Uterus (tissue), 4 donors: ENCODE measurements at places on chromosomes 7 and 10. TPM values are rescaled to one million over a fixed set of nuclear protein-coding genes. Genes with fewer than 3 reads are reported as not detected.

- no peak overlapping the region for H3K4me3 ChIP-seq
- no peaks in the 10 kb centered on the region for H3K4me1 ChIP-seq
- no peaks in the 10 kb centered on the region for H3K27me3 ChIP-seq
- H3K36me3 ChIP-seq, result no peaks in the 10 kb centered on the region
- DNase-seq, result no peak
Observed at GRCh38 chr10:132170561-132171361, 16.0 kb upstream of the DPYSL4 start.

The GPR15LG gene
- total RNA-seq, result not detected

- H3K27me3 ChIP-seq, result no peaks in the 10 kb centered on the region
- no peak overlapping the region for H3K27ac ChIP-seq
- H3K4me3 ChIP-seq, result no peak overlapping the region
- H3K4me1 ChIP-seq, result no peaks in the 10 kb centered on the region
Observed at GRCh38 chr7:90946730-90947501, 317.3 kb upstream of the FZD1 start.

GRCh38 chr10:31118556-31118955 lies 86.9 kb upstream of the ZNF438 start:
- no peak overlapping the region for H3K4me3 ChIP-seq
- no peaks in the 10 kb centered on the region for H3K4me1 ChIP-seq
- H3K27ac ChIP-seq, result no peak overlapping the region

DNA sequence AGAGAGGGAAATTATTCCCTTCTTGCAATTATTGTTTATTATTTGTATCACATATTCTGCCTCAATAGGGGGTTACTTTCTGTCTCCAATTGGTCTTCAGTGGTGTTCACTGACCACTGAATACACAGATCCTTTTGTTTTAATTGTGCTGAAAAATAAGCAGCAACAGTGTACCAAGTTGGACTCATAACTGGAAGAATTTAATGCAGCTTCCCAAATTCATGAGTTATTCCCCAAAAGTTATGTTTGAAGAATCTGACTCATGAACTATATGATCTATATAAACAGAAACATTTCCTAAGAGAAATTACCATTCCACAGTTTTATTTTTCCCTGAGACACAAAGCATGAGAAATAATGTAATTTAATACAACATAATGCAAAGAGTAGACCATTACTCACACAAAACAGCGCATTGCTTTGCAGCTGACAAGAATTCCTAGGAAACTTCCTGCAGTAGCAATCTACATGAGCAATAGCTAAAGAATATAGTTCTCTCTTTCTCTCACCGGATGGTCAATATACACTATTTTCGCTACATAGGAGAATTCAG lies 479.2 kb downstream of the HTR7 start:
- no peaks in the 10 kb centered on the region for H3K27me3 ChIP-seq
- H3K27ac ChIP-seq, result no peak overlapping the region
- H3K4me1 ChIP-seq, result no peaks in the 10 kb centered on the region
- DNase-seq, result no peak
- no peaks in the 10 kb centered on the region for H3K36me3 ChIP-seq

The RGR gene
- not detected for total RNA-seq

DNA sequence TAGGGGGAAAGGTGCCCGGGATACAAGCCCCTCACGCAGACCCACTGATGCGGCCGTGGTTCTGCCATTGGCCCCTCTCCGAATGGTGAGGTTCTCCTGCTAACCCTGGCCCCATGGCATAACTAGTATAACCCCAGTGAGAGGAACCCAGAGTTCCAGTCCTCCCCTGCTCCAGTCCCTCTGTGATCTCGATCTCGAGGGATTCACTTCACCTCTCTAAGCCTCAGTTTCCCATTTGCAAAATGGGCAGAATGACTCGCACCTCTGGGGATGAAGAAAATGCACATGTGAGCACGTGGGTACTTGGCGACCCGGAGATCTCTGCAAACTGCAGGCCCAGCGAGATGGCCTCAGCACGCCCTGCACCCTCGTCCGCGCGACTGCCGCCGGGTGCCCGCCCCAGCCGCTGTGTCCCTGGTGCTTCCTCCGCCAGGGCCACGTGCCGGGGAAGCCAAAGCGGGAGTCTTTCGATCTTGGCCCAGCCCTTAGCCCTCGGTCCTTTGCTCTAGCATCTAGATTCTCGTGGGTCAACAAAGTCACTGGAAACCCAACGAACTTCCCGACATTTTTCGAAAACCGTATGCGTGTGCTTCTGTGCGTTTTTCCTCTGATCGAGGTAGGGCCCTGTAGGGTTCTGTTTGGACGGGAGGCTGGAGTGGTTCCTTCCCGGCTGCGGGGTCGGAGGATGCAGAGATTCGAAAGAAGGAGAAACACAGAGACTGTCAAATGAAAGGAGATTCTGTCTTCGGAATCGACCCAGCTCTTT lies 169.8 kb downstream of the UBE2H start:
- no peak overlapping the region for H3K27ac ChIP-seq
- no peaks in the 10 kb centered on the region for H3K4me1 ChIP-seq
- no peak for DNase-seq
- H3K36me3 ChIP-seq, result no peaks in the 10 kb centered on the region

DNA sequence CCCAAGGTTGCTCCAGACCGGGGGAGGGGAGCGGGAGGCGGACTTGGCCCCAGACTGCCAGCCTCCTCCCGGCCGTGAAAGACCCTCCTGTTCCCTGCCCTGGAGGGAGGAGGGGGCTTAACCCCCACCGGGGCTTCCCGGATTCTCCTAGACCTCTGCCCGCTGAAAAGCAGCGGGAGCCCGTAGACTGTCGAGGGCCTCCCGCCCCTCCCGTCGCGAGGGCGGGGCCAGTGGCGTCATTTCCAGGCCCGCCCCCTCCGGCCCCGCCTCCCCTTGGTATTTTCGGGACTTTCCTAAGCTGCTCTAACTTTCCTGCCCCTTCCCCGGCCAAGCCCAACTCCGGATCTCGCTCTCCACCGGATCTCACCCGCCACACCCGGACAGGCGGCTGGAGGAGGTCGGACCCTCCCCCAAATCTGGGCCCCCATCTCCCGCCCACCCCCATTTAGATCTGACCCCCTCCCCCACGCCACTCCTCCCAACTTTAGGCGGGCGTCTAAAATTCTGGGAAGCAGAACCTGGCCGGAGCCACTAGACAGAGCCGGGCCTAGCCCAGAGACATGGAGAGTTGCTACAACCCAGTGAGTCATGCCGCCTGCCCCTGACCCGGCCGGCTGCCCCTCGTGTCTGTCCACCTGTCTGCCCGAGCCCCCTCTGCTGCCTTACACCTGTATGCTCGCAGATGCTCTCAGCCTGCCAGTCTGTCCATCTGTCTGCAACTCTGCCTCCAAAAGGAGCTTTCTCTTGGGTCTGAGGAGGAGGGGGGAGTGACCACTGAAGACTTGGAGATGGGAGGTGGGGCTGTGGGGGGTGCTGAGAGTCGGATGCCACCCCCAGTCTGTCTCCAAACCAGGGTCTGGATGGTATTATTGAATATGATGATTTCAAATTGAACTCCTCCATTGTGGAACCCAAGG lies at the start of gene NFKB2:
Gene NFKB2, plus strand, starts transcription at position 306 of the 917 bp plus-strand sequence. Its CDS starts 255 bp downstream, at position 561.
- peak within 1 kb of the TSS; percentile 58 for H3K4me3 ChIP-seq
- no peaks in the 10 kb centered on the region for H3K27me3 ChIP-seq
- DNase-seq, result peak; percentile 92
- H3K36me3 ChIP-seq, result no peaks in the 10 kb centered on the region
- H3K27ac ChIP-seq, result peak within 1 kb of the TSS; percentile 98
- no peaks in the 10 kb centered on the region for H3K4me1 ChIP-seq

- no peak overlapping the region for H3K4me3 ChIP-seq
- H3K4me1 ChIP-seq, result no peaks in the 10 kb centered on the region
- no peaks in the 10 kb centered on the region for H3K36me3 ChIP-seq
- H3K27ac ChIP-seq, result no peak overlapping the region
Observed at GRCh38 chr7:98701372-98701771, 84.3 kb downstream of the NPTX2 start.

The COMMD3 gene
- 13.6 TPM for total RNA-seq

The GIMAP8 gene
- total RNA-seq, result 19.7 TPM

DNA sequence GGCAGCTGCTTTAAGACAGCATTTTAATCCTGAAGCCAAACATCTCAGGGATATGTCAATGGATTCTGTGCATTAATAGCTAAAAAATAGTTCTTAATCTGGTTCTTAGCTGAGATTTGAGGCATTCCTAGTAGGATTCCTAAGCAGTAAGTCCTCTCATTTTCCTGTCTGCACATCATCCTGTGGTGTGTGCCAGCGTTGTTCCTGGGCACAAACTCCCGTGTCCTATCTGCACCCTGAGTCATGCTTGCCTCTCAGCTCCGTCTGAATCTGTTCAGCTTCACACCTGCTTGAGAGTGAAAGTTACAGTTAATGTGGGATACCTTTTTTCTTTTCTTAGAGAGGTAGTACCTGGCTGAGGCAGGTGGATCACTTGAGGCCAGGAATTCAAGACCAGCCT lies 19.5 kb downstream of the BAG3 start:
- no peaks in the 10 kb centered on the region for H3K36me3 ChIP-seq
- no peak overlapping the region for H3K27ac ChIP-seq
- no peaks in the 10 kb centered on the region for H3K27me3 ChIP-seq
- H3K4me1 ChIP-seq, result no peaks in the 10 kb centered on the region
